ENCODE measurements at places on chromosomes 11 and 22. TPM values are rescaled to one million over a fixed set of nuclear protein-coding genes. Genes with fewer than 3 reads are reported as not detected.

FAT3 gene
- 14.3 TPM for total RNA-seq

MISFA gene
- total RNA-seq = 5.3 TPM

DNA sequence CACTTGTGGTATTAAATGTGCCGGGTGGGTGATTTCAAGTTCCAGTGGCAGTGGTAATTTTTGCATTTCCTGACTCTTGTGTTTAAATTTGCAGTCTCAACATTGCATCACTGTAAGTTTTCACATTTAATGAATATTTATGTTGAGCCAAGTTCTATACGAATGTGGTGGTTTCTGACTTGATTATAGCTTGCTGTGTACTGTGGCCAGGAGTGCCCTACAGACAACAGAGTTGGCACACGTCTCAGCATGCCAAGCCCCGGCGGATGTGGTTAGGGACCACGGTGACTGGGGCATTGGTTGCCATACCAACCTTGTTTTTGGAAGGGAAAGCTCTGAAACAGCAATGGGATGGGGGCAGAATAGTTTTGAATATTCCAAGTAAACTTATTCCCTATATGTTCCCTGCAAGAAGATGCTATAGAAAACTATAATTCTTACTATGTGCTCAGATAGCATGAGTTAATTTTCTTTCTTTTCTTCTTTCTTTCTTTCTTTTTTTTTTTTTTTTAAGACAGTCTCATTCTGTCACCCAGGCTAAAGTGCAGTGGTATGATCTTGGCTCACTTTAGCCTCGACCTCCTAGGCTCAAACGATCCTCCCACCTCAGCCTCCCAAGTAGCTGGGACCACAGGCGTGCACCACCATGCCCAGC is 16.0 kb downstream of the ZNRF3 start:
- peaks cover 16% of the 10 kb centered on the region for H3K4me1 ChIP-seq
- no peak overlapping the region for H3K4me3 ChIP-seq
- no peaks in the 10 kb centered on the region for H3K36me3 ChIP-seq
- DNase-seq = no peak
- no peak overlapping the region for H3K27ac ChIP-seq

GRCh38 chr22:44616461-44616860 is 85.5 kb upstream of the PRR5 start:
- H3K4me1 ChIP-seq = no peaks in the 10 kb centered on the region
- DNase-seq = no peak
- no peaks in the 10 kb centered on the region for H3K36me3 ChIP-seq
- H3K27me3 ChIP-seq = no peaks in the 10 kb centered on the region
- no peak overlapping the region for H3K27ac ChIP-seq

DNA sequence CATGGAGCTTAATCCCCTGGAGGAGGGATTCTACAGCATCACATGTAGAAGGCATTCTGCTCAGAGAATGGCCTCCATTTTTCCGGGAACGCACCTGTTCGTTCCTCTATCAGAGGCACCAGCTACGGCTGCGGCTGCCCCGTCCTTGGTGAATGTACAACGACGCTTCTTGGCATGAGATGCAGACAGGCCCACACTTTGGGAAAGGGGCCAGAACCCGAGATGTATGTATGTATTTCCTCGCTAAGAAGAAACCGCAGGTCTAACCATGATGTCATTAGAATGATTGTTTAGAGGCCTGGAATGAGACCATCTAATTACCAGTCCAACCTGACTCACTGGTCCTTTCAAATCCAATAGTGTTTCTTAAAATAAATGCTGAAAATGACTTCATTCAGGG is 1293.4 kb downstream of the TBC1D22A start:
- no peaks in the 10 kb centered on the region for H3K36me3 ChIP-seq
- no peak overlapping the region for H3K4me3 ChIP-seq
- H3K4me1 ChIP-seq = no peaks in the 10 kb centered on the region
- peak; percentile 15 for DNase-seq

DNA sequence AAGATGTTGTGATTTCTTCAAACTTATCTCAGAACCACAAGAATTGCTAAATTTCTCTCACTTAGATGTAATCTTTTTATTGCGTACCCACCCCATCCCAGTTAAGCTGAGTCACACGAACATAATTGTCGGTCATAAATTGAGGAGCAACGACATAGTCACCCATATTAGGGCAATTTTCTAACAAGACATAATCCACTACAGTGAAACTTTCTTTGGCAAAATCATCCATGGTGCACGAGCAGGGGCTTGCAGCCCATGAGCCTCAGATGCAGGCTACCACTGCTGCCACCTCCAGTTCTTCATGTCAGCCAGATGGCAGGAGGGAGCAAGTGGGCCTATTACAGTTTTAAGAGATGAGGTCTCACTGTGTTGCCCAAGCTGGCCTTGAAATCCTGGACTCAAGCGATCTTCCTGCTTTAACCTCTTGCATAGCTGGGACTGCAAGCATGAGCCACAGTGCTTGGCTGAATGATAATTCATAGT is 70.3 kb upstream of the GRK2 start:
- no peaks in the 10 kb centered on the region for H3K27me3 ChIP-seq
- no peak for DNase-seq
- peaks cover 59% of the 10 kb centered on the region for H3K36me3 ChIP-seq

Data from endodermal cell (in vitro differentiated cells).